ENCODE measurements at places on chromosomes 12 and 14. TPM values are rescaled to one million over a fixed set of nuclear protein-coding genes. Genes with fewer than 3 reads are reported as not detected.

The KLRB1 gene
- total RNA-seq: not detected

The KRT79 gene
- total RNA-seq: not detected

The MANSC4 gene
- total RNA-seq: not detected

The POTEG gene
- total RNA-seq: not detected

The OR4K14 gene
- total RNA-seq: not detected

The KLRC4 gene
- total RNA-seq: not detected

The SLC25A47 gene
- total RNA-seq: not detected

The FAM90A1 gene
- total RNA-seq: 0.14 TPM

The REM2 gene
- total RNA-seq: 0.28 TPM

- no peak overlapping the region for H3K27ac ChIP-seq
- no peaks in the 10 kb centered on the region for H3K36me3 ChIP-seq
- H3K27me3 ChIP-seq: no peaks in the 10 kb centered on the region
- DNase-seq: no peak
- no peak overlapping the region for H3K4me3 ChIP-seq
- peaks cover 2% of the 10 kb centered on the region for H3K4me1 ChIP-seq
Measured at GRCh38 chr12:105783983-105784947, 354.5 kb downstream of the NUAK1 start.

DNA sequence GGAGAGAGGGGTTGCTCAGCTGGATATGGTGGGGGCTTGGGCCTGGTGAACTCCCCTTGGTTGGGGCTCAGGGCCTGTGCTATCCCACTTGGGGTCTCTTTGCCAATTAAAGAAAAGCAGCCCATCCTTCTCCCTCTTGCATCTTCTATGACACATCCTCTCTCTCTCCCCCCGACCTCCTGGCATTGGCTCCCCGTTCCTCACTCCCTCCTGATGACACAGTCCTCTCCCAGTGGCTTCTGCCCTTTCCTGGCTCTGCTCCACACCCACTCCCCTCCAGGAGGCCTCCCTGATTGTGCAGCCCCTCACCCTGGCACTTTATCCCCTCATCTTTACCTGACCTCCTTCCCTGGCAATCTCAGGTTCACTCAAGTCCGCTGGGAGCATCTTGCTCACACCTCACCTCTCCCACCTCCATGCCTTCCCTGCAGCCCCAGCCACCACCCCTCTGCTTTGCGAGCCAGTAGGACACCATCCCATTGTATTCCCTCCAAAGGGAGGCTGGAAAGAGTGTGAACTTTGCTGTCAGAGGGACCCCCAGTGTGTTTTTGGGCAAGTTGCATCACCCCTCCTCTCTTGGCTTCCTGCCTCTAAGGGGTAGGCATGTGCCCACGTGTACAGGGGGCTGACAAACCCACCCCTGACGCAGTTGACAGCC, 10.7 kb downstream of the KRT80 start:
- no peaks in the 10 kb centered on the region for H3K27me3 ChIP-seq
- DNase-seq: no peak
- no peak overlapping the region for H3K27ac ChIP-seq
- no peak overlapping the region for H3K4me3 ChIP-seq

- H3K27ac ChIP-seq: no peak overlapping the region
- no peaks in the 10 kb centered on the region for H3K36me3 ChIP-seq
- H3K27me3 ChIP-seq: no peaks in the 10 kb centered on the region
- H3K4me1 ChIP-seq: no peaks in the 10 kb centered on the region
- no peak overlapping the region for H3K4me3 ChIP-seq
Measured at GRCh38 chr12:23830210-23830609, 119.3 kb downstream of the SOX5 start.

DNA sequence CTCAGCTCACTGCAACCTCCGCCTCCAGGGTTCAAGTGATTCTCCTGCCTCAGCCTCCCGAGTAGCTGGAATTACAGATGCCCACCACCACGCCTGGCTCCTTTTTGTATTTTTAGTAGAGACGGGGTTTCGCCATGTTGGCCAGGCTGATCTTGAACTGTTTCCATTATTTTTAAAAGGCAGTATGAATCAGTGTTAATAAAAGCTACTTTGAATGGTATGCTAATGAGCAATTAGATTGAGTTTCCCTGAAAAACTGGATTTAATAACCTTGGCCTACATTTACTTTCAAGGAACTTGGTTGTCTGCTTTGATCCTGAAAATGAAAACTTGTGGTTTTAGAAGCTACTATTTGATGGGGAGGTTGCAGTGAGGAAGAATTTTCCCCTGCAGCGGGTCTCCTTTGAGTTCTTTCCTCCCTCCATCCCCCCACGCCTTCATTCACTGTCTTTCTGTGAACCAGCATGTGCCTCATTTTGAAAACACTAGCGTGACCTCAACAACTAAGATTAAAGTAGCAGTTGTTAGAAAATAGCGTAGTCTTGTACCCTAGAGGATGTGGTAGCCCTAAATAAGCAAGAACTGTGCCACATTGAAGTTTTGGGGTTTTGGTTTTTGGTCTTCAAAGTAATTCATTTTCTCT, 17.8 kb upstream of the RPS6KA5 start:
- H3K4me3 ChIP-seq: peak overlapping the region; percentile 9
- peak; percentile 61 for DNase-seq
- no peaks in the 10 kb centered on the region for H3K27me3 ChIP-seq
- peaks cover 40% of the 10 kb centered on the region for H3K4me1 ChIP-seq
- peak overlapping the region; percentile 78 for H3K27ac ChIP-seq
- H3K36me3 ChIP-seq: peaks cover 8% of the 10 kb centered on the region

GRCh38 chr12:124379938-124380754, 85.3 kb downstream of the RFLNA start:
- no peaks in the 10 kb centered on the region for H3K4me1 ChIP-seq
- H3K36me3 ChIP-seq: peaks cover 12% of the 10 kb centered on the region
- no peak overlapping the region for H3K27ac ChIP-seq
- H3K4me3 ChIP-seq: no peak overlapping the region

DNA sequence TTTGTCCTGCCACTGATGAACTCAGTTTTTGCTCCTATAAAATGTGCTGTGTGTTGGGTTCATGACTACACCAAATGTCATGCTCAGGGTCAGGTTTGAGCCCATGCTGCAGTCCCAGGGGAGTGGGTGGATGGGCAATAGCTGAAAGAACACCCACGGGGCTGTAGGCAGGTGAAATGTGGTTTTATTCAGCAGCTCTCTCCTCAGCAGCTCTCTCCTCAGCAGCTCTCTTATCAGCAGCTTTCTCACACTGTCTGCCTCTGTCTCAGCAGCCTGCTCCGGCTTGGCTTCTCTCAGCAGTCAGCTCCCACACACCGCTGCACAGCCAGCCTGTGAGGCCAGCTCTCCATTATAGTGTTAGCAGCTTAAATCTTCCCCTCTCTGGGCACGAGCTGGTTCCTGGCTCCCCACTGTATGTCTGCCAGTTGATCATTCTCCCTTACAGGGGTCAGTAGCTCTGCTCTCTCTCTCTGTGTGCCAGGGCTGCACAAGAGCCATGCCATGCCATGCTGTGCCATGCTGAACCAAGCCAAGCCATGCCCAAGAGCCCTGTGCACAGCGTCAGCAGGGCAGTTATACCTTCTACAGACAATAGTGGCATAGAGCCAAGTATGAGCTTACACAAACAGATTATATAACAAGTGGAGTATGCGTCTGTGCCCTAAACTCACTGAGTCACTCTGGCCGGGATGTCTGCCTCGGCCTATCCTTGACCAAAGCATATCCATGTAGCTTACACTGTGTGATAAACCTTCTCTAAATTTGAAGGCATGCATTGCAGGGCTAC, 303.3 kb upstream of the TMPO start:
- H3K4me3 ChIP-seq: no peak overlapping the region
- no peaks in the 10 kb centered on the region for H3K27me3 ChIP-seq
- no peaks in the 10 kb centered on the region for H3K4me1 ChIP-seq

- DNase-seq: no peak
- no peaks in the 10 kb centered on the region for H3K4me1 ChIP-seq
- H3K27me3 ChIP-seq: no peaks in the 10 kb centered on the region
- no peak overlapping the region for H3K4me3 ChIP-seq
- H3K27ac ChIP-seq: no peak overlapping the region
Measured at GRCh38 chr12:56541631-56542030, 20.0 kb downstream of the RBMS2 start.

- H3K27me3 ChIP-seq: peaks cover 4% of the 10 kb centered on the region
- no peak overlapping the region for H3K27ac ChIP-seq
- no peak for DNase-seq
- H3K4me1 ChIP-seq: no peaks in the 10 kb centered on the region
- no peaks in the 10 kb centered on the region for H3K36me3 ChIP-seq
Measured at GRCh38 chr14:81351205-81351604, 48.9 kb downstream of the STON2 start.

DNA sequence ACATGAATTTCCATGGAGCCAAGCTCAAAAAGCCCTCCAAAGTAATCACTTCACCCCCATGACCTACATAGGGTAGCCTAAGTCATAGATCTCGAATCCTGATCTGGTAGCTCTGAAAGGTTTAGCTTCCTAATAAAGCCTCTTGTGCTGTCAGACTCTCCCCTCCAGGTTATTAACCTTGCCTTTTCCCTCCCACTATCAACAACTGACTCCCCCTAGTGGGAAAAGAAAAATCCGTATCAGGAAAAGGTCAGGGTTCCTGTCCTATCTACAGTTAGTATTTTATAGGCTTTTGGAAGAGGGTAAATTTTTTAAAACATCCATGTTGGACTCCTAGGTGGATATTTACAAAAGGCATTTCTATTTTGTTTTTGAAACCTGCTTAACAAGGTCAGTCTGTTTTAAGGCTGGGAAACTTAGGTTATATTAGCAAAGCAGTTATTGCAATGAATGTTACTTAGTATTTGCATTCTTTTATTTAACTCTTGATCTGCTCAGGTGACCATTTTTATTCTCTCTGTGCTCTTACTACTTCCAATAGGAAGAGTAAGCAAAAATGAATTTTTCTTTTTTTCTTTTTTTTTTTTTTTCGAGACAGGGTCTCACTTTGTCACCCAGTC, 8.0 kb downstream of the YY1 start:
- H3K4me1 ChIP-seq: peaks cover 48% of the 10 kb centered on the region
- DNase-seq: no peak
- H3K4me3 ChIP-seq: no peak overlapping the region
- peaks cover 46% of the 10 kb centered on the region for H3K36me3 ChIP-seq

- H3K4me1 ChIP-seq: no peaks in the 10 kb centered on the region
- H3K4me3 ChIP-seq: no peak overlapping the region
- no peak for DNase-seq
- no peaks in the 10 kb centered on the region for H3K27me3 ChIP-seq
- H3K36me3 ChIP-seq: no peaks in the 10 kb centered on the region
Measured at GRCh38 chr14:25004389-25004809, 45.5 kb downstream of the STXBP6 start.

GRCh38 chr12:129552996-129553750, 350.7 kb downstream of the TMEM132D start:
- no peaks in the 10 kb centered on the region for H3K4me1 ChIP-seq
- H3K36me3 ChIP-seq: no peaks in the 10 kb centered on the region

DNA sequence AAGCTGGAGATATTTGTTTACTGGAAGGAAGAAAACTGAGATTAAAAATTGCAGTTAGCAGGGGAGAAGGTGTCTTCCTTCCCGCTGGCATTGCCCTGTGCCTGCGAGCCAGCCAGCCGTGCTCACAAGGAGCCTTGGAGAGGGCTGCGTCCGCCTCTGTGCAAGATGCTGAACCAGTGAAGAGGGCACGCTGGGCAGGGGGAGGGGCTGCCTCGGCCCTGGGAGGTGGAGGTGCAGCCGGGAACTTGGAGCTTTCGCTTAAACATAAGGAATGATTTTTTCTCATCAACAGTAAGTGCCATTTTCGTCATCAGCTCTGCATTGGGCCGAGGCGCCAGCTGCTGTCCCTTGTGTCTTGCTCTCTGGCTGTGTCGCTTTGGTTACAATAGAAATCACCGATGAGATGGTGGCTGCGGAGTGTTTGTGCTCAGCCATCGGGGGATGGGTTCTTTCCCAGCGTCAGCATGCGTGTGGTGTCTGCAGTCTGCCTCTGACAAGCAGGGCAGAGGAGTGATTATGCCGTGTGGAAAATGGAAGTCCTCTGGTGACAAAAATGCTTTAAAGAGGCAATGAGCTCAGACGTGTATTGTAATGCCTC, 97.3 kb downstream of the ESR2 start:
- no peaks in the 10 kb centered on the region for H3K27me3 ChIP-seq
- peak overlapping the region; percentile 66 for H3K4me3 ChIP-seq
- H3K27ac ChIP-seq: no peak overlapping the region
- H3K4me1 ChIP-seq: peaks cover 19% of the 10 kb centered on the region
- no peak for DNase-seq

DNA sequence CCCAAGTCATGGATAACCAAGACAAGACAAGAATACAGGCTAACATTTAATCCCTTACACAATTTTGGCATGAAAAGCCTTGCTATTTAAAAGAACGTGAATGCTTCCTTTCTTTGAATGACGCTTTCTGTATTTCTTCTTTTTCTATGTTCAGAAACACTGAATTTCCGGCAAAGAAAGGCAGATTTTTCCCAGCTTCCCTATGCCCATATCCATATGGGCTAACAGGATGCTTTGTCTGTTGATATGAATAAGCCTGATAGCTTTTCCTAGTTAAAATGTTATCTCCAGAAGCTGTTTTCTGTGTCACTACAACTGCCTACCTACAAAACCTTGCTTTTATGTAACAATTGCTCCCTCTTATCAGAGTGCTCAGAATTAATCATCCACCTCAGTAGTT, 38.3 kb upstream of the CACNA2D4 start:
- H3K27ac ChIP-seq: no peak overlapping the region
- no peak overlapping the region for H3K4me3 ChIP-seq
- H3K4me1 ChIP-seq: no peaks in the 10 kb centered on the region
- DNase-seq: no peak
- no peaks in the 10 kb centered on the region for H3K27me3 ChIP-seq

DNA sequence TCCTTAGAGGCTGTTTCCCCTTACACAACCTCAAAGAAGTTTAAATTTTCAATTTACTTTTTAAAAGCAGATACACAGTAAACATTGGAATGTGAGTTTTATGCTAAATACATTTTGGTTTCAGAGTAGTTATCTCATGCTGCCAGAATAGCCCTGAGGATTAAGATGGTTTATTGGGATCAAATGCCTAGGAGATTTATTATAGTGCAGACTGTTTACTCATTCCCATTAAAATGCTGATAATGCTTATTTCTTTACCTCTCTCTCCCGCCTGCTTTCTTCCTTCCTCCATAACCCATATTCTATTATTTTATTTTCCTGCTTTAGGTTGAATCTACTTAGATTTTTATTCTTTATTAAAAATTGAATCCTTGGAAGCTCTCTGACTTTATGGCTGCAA, 340.2 kb downstream of the DIO2 start:
- no peak overlapping the region for H3K4me3 ChIP-seq
- H3K27me3 ChIP-seq: no peaks in the 10 kb centered on the region
- no peak overlapping the region for H3K27ac ChIP-seq
- no peak for DNase-seq
- H3K4me1 ChIP-seq: no peaks in the 10 kb centered on the region

GRCh38 chr12:84313323-84313675, 599.3 kb downstream of the SLC6A15 start:
- H3K27me3 ChIP-seq: no peaks in the 10 kb centered on the region
- H3K4me3 ChIP-seq: no peak overlapping the region
- DNase-seq: no peak

DNA sequence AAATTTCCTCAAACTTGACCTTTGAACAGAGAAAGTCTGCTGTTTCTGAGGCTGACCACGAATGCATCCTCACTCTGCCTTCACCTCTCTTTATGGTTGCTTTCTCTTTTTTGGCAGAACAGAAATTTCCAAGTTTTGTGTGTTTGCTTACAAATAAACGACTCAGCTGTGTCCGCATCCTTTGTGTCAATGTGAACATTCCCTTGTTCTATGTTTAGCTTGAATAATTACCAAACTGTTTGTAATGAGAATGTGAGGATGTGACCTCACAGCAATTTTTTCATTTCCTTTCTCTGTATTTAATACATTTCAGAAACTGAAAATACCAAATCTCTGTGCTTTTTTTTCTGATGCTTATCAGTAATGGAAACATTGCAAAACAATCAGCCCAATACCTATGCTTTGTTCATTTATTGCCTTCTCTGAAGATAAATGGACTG, 410.9 kb downstream of the EGLN3 start:
- no peaks in the 10 kb centered on the region for H3K36me3 ChIP-seq
- no peak for DNase-seq
- peaks cover 5% of the 10 kb centered on the region for H3K4me1 ChIP-seq
- H3K4me3 ChIP-seq: no peak overlapping the region
